Kasumi-1 (cell line): ENCODE measurements at places on chromosomes 4 and X.

DNA sequence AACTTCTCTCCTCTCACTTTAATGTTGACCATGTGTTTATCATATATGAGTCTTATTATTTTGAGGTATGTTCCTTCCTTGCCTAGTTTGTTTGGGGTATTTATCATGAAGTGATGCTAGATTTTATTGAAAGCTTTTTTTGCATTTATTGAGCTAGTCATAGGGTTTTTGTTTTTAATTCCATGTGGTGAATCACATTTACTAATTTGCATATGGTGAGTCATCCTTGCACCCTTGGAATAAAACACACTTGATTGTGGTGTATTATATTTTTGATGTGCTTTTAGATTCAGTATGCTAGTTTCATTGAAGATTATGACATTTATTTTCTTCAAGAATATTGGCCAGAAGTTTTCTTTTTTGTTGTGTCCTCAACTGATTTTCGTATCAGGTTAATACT is 464.6 kb downstream of the PCDH18 start:
- DNase-seq: no peak

- DNase-seq: no peak
Measured at GRCh38 chr4:151860561-151861093, 99.8 kb upstream of the GATB start.

- DNase-seq: no peak
Measured at GRCh38 chr4:188262464-188262863, 123.2 kb downstream of the TRIML1 start.

GRCh38 chrX:151722241-151722846 is 6.5 kb downstream of the FATE1 start:
- no peak for DNase-seq

- peak; percentile 19 for DNase-seq
Measured at GRCh38 chr4:140152751-140153418, 1.1 kb downstream of the MAML3 start.

- DNase-seq: no peak
Measured at GRCh38 chrX:71636438-71637252, 18.3 kb upstream of the CXCR3 start.

DNA sequence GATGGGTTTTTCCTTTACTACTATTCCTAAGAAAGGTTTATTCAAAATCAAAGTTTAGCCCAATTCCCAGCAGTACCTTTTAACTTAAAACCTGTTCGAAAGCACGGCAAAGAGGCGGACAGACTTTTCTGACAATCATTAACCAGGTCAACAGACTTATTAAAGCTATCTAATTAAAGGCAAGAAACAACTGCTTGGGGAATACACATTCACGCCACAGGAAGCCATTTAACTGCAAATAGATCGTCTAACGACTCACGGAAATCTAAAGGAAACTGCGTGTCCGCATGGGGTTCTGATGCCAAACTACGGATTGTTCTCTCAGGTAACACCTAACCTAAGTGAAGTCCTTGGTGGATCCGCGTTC is 663 bp upstream of the USP53 start:
- DNase-seq: peak; percentile 55

- DNase-seq: no peak
Measured at GRCh38 chr4:163263606-163264005, 68.8 kb downstream of the NPY1R start.

DNA sequence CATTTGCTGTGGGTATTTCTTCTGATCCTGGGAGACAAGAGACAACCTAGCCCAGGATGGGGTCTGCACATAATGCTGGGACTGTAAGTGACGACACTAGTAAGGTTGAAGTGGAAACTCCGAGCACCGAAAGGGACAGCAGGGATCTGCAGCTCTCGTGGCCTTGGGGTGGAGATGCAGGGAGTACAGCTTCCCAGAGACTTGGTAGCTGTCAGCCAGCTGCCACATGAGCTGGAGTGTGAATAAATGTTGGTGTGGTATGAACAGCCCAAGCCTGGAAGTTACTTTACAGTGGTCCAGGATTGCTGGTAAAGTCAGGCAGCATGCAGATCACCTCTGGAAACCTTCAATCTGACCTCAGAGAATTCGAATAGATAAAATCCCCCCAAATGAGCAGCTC is 97.6 kb downstream of the FAM193A start:
- DNase-seq: no peak

DNA sequence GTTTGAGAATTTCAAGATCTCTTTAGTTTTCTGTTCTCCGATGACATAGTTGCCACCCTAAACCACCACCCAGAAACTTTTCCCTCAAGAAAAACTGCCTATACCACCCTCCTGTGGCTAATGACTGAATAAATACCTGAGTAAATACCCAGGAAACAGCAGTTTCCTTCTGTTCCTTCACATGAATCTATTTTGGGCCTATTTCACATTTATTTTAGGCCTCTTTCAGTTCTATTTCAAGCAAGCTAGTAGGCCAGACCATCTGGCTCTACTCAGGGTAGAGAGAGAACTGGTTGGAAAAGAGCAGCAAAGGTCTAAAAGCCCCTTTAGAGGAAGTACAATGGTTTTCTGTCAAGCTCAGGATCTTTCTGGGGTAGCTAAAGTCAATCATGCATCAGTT is 23.4 kb downstream of the ARHGEF9 start:
- peak; percentile 60 for DNase-seq

DNA sequence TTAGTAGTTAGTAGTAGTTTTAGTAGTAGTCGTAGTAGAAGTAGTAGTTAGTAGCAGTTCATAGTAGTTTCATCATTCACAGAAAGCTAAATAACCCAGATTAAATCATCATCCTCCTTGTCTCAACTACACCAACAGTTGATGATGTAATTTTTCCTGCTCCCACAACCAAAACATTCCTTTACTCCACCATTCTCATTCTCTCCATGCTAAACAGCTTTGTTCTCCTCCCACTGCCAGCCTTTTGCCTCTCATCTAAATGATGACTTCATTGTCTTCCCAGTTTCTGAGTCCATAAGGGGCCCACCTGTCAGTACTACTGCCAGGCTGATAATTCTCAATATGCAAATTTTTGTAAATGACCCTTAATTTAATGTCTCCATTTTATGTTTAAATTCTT is 68.9 kb downstream of the ARHGAP24 start:
- no peak for DNase-seq

DNA sequence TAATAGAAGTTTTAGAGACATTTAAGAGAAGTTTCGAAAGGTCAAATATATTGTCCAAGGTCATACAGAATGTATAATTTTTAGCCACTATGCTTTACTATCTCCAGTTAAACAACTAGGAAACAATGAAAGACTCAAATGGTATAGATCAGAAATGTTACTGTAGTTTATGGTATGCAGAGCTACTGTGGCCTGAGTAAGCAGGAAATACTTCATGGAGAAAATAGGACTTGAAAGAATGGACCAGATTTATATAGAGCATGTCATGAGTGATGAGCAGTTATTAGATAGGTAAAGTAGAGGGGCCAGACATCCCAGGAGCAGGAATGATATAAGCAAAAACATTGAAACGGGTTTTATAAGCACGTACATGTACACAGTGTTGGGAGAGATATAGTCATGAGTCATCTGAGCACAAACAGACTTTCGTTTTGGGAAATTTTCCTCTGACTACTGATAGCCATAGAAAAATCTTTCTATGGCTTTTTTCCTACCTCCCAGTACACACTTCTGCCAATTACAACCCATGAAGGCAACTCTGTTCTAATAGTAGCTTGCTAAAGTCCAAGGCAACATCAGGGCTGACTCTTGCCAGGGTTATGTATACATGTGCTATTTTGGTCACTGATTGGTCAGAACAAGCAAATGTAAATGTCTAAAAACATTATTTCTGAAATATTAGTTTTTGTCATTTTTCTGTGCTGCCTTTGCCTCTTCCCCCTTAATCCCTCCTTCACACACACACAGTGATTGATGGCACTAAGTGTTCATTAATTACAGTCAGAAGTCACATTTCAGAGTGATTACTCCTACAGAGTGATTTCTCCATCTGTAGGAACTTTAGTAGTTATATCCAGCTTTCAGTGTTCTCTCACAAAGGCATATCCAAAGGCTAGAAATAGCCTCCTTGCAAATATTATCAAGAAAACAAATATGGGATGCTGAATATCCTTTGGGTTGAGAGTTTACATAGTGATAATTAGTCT is 198.7 kb downstream of the ENOX2 start:
- no peak for DNase-seq

DNA sequence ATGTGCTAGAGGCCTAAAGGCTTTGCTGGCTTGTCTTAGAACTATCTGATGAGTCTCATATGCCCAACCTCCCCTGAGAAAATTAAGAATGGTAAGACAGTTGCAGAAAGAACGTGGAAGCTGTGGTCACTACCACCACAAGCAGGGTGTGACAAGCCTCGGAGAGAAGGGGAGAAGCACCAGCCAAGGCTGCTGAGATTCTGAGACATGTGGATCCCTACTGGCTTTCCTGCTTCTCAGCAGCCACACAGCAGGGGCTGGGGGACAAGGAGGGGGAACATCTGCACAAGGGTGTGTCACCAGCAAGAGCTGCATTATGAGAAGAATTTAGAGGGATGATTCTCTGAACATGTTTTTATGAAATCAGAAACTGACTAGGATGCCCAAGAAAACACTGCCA is 19.4 kb downstream of the TAPT1 start:
- DNase-seq: peak; percentile 14
